ENCODE measurements at places on chromosomes 6 and 20. TPM values are rescaled to one million over a fixed set of nuclear protein-coding genes. Genes with fewer than 3 reads are reported as not detected.
A peak's percentile ranks its signal among the peaks of the same experiment; 100 is the strongest.

The GRM1 gene
- total RNA-seq: 0.79 TPM

The UBE2C gene
- total RNA-seq: 325 TPM

The TRIM31 gene
- total RNA-seq: not detected

The PEX7 gene
- total RNA-seq: 16.9 TPM

The SLC22A3 gene
- 0.06 TPM for total RNA-seq

The KCNK15 gene
- 0.21 TPM for total RNA-seq

The FAM83B gene
- total RNA-seq: 5.3 TPM

DNA sequence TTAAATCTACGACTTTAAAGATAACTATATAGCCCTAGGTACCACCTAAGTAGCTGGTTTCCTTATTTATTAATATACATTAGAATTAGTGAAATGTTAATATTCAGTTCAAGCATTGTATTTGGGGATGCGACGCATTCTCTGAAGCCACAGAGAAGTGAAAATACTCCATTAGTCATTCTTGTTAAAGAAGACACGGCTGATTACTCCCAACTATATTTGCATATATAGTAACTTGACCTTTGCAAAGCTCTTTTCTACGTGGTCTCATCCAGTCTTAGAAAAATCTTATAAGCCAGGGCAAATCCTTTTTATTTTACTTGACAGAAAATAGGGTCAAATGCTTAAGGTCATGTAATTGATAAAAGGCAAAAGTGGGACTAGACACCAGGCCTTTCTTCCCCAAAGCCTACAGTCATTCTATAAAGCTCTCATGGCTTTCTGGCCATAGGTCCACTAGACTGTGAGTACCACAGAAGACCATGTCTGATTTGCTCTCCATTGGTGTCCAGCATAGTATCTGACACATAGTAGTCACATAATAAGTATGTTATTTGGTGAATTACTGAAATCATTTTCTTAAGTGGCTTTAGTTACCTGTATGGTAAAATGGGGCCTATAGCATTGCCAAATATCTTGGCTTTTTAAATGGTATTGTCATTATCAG is 11.3 kb downstream of the ZHX3 start:
- H3K27ac ChIP-seq: no peak overlapping the region
- DNase-seq: no peak
- no peaks in the 10 kb centered on the region for H3K36me3 ChIP-seq

- H3K36me3 ChIP-seq: no peaks in the 10 kb centered on the region
- DNase-seq: no peak
- H3K27ac ChIP-seq: no peak overlapping the region
- no peaks in the 10 kb centered on the region for H3K27me3 ChIP-seq
Observed at GRCh38 chr20:37989601-37990295, 43.5 kb downstream of the TTI1 start.

DNA sequence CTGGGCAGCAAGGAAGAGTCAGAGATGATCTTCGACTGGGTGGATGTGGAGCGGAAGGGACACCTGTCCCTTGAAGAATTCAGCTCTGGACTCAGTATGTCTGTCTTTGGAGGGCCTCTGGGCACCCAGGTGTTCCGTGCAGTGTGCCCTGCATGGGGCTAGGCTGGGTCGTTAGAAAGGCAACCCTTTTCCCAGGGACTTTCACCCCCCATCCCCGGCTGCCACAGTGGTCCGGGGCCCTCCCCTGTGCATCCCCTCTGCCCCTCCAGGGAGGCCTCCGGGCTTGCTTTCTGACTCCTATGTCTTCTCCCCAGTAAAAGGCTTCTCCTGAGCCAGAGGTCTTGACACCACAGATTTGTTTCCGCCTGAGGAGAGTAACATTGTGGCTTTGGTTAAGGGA is 16.2 kb downstream of the RAB44 start:
- H3K4me3 ChIP-seq: no peak overlapping the region
- H3K27me3 ChIP-seq: no peaks in the 10 kb centered on the region
- DNase-seq: no peak
- H3K27ac ChIP-seq: no peak overlapping the region
- no peaks in the 10 kb centered on the region for H3K36me3 ChIP-seq

GRCh38 chr20:18048176-18048575 is 9.5 kb downstream of the OVOL2 start:
- no peak for DNase-seq
- H3K4me1 ChIP-seq: no peaks in the 10 kb centered on the region
- no peak overlapping the region for H3K4me3 ChIP-seq
- no peaks in the 10 kb centered on the region for H3K36me3 ChIP-seq
- H3K27me3 ChIP-seq: peaks cover 3% of the 10 kb centered on the region
- no peak overlapping the region for H3K27ac ChIP-seq

- H3K36me3 ChIP-seq: no peaks in the 10 kb centered on the region
- H3K4me1 ChIP-seq: peaks cover 21% of the 10 kb centered on the region
- no peak overlapping the region for H3K27ac ChIP-seq
- DNase-seq: no peak
Observed at GRCh38 chr6:155400654-155400965, 55.0 kb downstream of the NOX3 start.

DNA sequence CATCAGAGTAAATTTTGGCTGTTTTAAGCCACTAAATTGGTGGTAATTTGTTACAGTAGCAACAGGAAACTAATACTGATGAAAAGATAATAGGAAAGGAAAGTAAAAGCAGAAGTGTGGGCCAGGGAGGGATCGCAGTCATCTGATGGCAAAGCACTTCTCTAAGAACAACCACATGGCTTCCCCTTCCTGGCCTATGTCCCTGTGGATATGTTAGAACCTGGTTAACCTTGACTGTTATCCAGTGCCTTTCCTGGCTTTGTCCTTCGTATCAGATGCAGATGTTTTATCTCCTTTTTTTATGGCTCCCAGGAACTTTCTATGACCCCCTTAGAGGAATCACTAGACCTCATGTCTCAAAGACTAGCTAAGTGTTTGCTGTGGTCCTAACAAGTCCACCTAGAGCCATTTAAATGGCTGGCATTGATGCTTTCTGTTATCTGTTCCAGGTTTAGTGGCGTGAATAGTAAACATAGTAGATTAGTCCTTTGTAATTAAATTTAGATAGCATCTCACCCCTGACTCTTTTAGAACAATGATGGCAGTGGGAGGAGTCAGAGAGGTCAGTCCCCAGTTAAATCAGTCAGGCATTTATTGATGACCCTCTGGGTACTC is 79.2 kb upstream of the PHACTR2 start:
- DNase-seq: no peak
- H3K4me1 ChIP-seq: peaks cover 10% of the 10 kb centered on the region
- no peak overlapping the region for H3K27ac ChIP-seq
- H3K36me3 ChIP-seq: no peaks in the 10 kb centered on the region

- H3K36me3 ChIP-seq: no peaks in the 10 kb centered on the region
- H3K4me1 ChIP-seq: peaks cover 7% of the 10 kb centered on the region
- peak; percentile 82 for DNase-seq
- H3K27ac ChIP-seq: no peak within 1 kb of the TSS
- peak within 1 kb of the TSS; percentile 79 for H3K4me3 ChIP-seq
- peaks cover 85% of the 10 kb centered on the region for H3K27me3 ChIP-seq
Observed at GRCh38 chr6:11043961-11044711, at the start of gene ELOVL2. Gene ELOVL2 (minus strand): TSS chr6:11044305. CDS start chr6:11044230, 75 bp downstream.

DNA sequence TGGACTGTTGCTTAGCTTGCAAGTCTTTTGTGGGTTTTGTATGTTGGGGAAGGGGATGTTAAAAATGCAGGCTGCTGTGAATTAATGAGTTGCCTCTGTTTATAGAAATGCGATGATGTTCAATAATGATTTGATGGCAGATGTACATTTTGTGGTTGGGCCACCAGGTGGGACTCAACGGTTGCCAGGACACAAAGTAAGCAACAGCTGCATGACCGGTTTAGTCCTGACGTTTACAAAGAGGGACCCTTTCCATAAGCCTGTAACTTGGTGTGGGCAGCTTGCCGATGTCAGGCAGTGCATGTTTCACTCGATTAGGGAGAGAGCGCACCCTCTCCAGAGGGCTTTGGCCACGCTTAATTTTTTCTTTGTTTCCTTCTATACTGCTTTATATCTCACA is 1.3 kb downstream of the BTBD3 start:
- DNase-seq: peak; percentile 8
- H3K4me1 ChIP-seq: peaks cover 11% of the 10 kb centered on the region
- no peaks in the 10 kb centered on the region for H3K36me3 ChIP-seq
- H3K4me3 ChIP-seq: no peak overlapping the region
